ENCODE measurements at places on chromosomes 16 and 17.

DNA sequence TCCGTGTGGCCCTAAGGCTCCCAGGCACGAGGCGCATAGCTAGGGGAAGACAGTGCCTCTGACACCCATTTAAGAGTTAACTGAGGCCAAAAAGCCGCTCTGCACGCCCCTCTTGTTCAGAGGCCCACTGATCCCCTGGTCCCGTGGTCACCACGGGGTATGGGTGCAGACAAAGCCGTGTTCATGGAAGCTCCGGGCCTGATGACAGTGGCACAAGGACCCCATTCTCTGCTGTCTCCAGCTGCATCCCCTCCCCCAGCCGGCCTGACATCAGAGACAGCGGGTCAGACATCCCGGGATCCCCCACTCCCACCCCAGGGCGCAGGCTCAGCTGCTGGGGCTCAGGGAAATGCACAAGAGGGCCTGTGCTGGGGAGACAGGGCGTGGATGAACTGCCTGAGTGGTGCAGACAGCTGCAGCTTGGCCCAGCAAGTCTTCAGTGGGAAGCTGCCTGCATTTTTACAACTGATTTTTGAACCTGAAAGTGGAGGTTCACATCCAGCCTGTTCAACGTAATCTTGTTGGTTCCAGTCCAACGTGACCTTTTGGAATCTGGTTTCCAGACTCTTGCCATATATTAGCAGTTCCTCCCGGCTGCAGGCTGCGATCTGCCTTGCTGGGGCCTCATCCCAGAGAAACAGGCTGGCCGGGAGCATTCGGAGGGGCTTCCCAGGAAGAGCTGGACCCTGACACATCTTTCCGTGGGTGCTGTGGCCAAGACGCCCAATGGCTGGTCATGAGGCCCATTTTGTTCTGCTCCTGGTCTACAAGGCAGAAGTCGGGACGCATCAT lies 9.7 kb upstream of the BAHCC1 start:
- DNase-seq = no peak

- no peak for DNase-seq
These were observed 177.3 kb downstream of the CYB561 start for GRCh38 chr17:63268827-63269226.

DNA sequence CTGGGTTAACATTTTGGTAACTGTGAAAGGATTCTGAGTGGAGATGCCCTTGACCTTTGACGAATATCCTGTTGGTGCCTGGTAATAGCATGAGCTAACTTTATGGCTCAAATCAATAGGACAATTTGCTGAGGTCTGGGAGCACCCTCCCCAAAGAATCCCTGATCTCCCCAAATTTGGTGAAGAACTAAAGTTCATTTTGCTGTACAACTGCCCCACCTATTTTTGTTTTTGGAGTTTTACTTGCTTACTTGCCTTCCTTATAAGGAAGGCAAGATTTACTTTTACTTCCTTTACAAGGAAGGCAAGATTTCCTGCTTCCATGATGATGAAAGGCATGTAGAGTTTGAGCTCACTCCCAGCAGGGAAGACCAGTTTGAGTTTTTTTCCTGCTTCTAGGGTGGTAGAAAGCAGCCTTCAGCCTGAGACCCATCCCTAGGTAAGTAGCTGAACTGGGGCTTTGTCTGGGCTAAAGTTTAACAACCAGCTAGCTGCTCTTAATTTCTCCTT lies 2.8 kb downstream of the KRTAP4-9 start:
- DNase-seq = no peak

GRCh38 chr17:81499601-81499970 lies 13.0 kb downstream of the ACTG1 start:
- no peak for DNase-seq

GRCh38 chr16:8929086-8929748 lies 34.5 kb downstream of the USP7 start:
- DNase-seq = no peak

- DNase-seq = no peak
These were observed 15.3 kb upstream of the GNA13 start for GRCh38 chr17:65071861-65072260.

DNA sequence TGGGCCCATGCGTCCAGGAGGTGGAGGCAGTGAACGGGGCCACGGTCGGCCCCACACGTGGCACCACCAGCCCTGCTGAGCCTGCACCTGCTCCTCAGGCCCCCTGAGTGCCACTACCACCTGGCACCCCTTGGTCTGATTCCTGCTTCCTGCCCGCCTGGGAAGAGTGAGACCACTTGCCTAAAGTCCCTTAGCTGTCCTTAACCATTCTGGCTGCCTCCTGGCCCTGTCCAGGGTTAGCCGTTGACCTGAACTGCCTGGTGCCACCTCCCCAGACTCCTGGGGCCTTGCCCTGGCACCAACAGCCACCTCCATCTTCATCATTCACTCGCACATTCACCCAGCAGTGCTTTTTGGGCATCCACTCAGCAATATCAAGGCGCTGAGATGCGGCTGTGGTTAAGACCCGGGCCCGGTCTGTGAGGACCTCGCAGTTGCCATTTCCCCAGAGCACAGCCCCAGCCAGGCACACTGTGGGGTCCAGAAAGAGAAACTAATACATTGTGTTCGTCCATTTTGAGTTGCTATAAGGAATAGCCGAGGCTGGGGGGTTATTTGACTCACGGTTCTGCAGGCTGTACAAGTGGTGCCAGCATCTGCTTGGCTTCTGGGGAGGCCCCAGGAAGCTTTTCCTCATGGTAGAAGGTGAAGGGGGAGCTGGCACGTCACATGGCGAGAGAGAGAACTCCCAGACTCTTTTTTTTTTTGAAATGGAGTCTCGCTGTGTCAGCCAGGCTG lies 318.4 kb downstream of the SEC14L1 start:
- no peak for DNase-seq

GRCh38 chr16:14004031-14004728 lies 66.9 kb upstream of the MRTFB start:
- DNase-seq = no peak

DNA sequence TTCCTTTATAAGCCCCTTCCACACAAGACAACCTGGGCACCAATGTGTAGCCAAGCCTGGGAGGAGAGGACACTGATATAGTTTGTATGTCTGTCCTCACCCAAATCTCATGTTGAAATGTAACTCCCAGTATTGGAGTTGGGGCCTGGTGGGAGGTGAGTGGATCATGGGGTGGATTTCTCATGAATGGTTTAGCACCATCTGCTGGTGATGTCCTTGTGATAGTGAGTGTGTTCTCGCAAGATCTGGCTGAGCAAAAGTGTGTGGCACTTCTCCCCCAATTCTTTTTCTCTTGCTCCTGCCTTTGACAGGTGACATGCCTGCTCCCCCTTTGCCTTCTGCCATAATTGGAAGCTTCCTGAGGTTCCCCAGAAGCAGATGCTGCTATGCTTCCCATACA lies 135.8 kb downstream of the USP31 start:
- no peak for DNase-seq

DNA sequence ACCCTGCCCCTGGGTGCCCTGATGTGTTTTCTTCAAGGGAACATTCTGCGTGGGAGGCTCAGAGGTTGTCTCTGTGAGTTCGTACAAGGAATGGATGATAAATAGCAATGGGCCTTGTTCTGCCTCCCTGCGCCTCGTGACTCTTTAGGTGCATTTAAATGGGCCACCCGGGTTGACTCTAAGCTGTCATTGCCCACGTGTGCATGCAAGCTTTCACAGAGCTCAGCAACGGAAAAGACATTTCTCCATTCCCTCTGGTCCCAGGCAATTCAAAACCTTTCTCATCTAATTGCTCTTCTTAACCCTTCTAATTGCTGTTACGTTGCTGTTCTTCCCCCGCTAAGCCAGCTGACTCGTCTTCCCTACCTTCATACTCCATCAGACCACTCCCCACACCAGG lies 71.5 kb upstream of the SDK2 start:
- DNase-seq = no peak

Measured in colonic mucosa (tissue), 4 donors.